Left colon (tissue), 2 donors: ENCODE measurements at places on chromosomes 16 and 17. TPM values are rescaled to one million over a fixed set of nuclear protein-coding genes. Genes with fewer than 3 reads are reported as not detected.

DNA sequence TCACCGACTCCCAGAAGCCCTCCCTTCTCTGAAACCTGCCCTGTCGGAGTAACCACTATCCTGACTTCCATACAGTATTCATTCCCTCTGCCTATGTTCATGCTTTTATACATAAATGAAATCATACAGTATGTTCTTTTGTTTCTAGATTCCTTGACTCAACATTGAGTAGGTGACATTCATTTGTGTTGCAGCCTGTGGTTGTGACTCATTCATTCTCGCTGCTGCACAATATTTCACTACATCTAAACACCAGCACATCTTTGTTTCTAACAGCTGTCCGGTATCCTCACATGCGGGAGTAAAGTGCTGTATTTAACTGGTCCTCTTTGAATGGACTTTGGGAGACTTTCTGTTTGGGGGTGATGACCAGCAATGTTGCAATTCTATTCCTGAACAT, 135.0 kb upstream of the FOXF1 start:
- DNase-seq = no peak

KATNIP gene
- total RNA-seq = 38.7 TPM

FAM171A2 gene
- total RNA-seq = 0.24 TPM

DNA sequence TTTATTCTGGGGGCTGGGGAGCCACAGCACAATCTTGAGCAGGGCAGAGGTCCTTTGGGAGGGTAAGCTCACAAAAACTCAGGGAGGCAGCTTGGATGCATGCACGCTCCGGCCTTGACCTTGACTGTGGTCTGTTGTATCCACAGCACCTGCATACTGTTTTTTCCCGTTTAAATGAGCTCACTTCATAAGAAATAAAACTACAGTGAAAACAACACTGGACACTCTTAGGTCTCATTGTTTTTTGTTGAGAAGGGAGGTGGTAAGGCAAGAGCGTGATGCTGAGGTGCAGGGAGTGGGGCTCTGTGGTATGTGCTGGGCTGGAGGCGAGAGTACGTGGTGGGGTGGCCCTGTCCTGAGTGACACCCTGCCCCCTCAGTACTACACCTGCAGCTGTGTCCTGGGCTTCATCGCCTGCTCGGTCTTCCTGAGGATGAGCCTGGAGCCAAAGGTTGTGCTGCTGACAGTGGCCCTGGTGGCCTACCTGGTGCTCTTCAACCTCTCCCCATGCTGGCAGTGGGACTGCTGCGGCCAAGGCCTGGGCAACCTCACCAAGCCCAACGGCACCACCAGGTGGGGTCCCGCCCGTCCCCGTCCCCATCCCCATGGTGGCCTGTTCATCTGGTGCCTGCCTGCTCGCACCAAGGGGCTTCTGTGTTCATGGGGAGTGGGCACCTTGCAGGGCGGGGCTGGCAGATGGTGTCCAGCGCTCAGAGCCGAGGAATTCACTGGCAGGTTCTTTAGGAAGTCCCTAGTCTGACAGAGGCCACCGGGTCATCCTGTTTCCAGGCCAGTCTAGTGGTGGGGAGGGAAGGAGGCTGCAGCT, 44.2 kb downstream of the ADCY7 start:
- DNase-seq = no peak
